Activated T-helper 1 cell treated with anti-CD3 and anti-CD28 coated beads, Interleukin-12 subunit alpha, Interleukin-12 subunit beta, Interleukin-2, Interleukin-4 antibody, amounts not matched to agents 30 ng/mL and 10 ng/mL and 1 ng/mL, durations not matched to agents 14 hours and 24 hours and 36 hours (primary cell): ENCODE measurements at places on chromosomes 1 and 21.

GRCh38 chr1:154733621-154734020 is 125.6 kb upstream of the ADAR start:
- DNase-seq, result no peak
- H3K4me1 ChIP-seq, result peaks cover 75% of the 10 kb centered on the region
- H3K4me3 ChIP-seq, result no peak overlapping the region
- H3K36me3 ChIP-seq, result no peaks in the 10 kb centered on the region

- no peaks in the 10 kb centered on the region for H3K4me1 ChIP-seq
- H3K36me3 ChIP-seq, result no peaks in the 10 kb centered on the region
- H3K4me3 ChIP-seq, result no peak overlapping the region
Observed at GRCh38 chr21:46153247-46154154, 1.9 kb downstream of the FTCD start.

DNA sequence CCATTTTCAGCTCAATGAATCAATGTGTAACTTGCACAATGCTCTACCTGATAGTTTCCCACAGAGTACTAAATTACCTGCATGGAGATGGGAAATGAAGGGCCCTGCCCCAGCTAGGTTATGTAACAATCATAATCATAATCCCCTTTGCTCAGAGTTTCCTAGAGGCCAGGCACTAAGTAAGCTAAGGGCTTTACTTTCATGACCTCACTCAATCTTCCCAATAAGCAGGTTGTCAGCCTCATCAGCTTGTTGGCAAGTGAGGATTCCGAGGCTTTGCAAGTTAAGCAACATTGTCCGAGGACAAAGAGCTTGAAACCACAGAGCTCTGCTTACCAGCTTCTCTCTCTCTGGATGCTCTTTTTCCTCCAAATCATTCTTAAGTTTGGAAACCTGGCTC is 64.1 kb upstream of the NTPCR start:
- H3K36me3 ChIP-seq, result no peaks in the 10 kb centered on the region
- H3K27me3 ChIP-seq, result peaks cover 3% of the 10 kb centered on the region
- no peak for DNase-seq
- H3K4me3 ChIP-seq, result no peak overlapping the region
- peaks cover 8% of the 10 kb centered on the region for H3K4me1 ChIP-seq
- no peak overlapping the region for H3K27ac ChIP-seq

GRCh38 chr21:42308161-42308913 is 6.9 kb downstream of the TFF3 start:
- peaks cover 6% of the 10 kb centered on the region for H3K4me1 ChIP-seq
- no peak overlapping the region for H3K27ac ChIP-seq
- H3K4me3 ChIP-seq, result no peak overlapping the region

DNA sequence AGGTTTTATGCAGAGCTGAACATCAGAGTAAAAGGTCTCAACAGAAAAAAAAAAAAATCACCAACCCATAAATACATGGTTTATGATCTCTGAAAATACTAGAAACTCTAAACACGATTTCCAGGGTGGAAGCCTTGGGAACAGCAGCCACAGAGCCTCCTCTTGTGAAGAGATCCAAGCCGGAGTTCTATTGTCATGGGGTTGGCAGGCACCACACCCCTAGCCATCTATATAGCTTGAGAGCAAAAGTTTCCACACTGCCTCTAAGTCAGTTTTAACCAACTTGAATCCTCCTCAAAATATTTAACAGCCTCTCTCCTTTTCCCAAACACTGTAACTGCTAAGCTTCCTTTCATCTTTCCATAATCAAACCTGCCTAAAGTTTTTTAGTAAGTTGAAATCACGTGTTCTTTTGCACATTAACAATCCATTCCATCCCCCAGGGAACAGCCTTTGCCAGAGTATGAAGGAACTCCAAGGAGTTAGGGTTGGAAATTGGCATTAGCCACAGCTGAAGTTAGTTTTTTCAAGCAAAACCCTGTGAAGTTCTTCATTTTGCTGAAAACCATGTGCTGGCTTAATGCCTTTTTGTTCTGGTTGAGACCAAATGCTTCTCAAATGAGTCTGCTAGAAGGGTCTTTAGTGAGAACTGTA is 13.8 kb upstream of the SEC16B start:
- no peak overlapping the region for H3K4me3 ChIP-seq
- no peak for DNase-seq
- no peak overlapping the region for H3K27ac ChIP-seq

GRCh38 chr1:89942825-89943658 is 51.9 kb upstream of the ZNF326 start:
- H3K4me1 ChIP-seq, result peaks cover 5% of the 10 kb centered on the region
- DNase-seq, result no peak
- H3K27ac ChIP-seq, result no peak overlapping the region
- H3K4me3 ChIP-seq, result no peak overlapping the region
- H3K27me3 ChIP-seq, result no peaks in the 10 kb centered on the region

GRCh38 chr1:10730985-10731384 is 65.5 kb downstream of the CASZ1 start:
- H3K4me1 ChIP-seq, result peaks cover 6% of the 10 kb centered on the region
- H3K27ac ChIP-seq, result no peak overlapping the region
- no peaks in the 10 kb centered on the region for H3K36me3 ChIP-seq
- DNase-seq, result no peak
- no peak overlapping the region for H3K4me3 ChIP-seq
